Activated T-cell treated with anti-CD3 and anti-CD28 coated beads for 24 hours (primary cell): ENCODE measurements at places on chromosomes 5 and 9.

GRCh38 chr9:111728617-111729366 lies 65.9 kb downstream of the SHOC1 start:
- no peak for DNase-seq

- DNase-seq = no peak
Measured at GRCh38 chr9:37430841-37431597, 8.5 kb downstream of the GRHPR start.

DNA sequence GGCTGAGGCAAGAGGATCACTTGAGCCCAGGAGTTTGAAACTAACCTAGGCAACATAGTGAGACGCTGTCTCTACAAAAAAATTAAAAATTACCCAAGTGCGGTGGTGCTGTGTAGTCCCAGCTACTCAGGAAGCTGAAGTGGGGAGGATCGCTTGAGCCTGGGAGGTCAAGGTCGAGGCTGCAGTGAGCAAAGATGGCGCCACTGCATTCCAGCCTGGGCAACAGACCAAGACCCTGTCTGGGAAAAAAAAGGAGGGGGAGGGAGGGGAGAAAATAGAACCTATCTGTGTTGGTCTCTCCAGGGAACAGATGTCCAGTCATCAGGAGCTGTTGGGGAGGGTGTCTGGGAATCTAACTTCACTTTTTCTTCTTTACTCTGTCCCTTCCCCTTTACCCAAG lies 24.3 kb downstream of the MAT2B start:
- DNase-seq = no peak

DNA sequence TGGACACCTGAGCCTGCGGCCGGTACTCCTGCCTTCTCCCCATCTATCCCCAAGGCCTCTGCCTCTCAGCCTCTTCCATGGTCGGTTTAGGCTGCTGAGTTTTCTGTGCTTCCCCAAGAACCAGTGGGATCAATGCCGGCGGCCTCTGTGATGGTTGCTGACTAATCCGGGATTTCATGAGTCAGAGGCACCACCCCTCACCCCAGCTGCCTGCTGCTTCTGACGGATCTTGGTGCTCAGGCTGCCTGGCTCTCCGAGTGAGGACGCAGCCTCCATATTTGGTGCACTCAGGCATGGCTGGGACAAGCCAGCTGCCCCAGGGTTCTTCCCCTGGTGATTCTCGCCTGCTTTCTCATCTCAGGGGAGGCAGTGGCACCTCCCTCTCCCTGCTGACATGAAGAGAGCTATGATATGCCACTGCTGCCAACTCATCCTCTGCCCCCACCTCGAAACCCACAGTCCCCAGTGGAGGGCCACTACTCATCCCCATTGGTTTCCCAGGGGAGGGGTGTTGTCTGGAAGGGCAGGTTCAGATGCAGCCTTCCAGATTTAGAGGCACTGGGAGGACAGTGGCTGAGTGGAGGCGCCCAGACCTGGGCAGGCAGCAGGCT lies 3.3 kb upstream of the MAN1B1 start:
- DNase-seq = no peak

DNA sequence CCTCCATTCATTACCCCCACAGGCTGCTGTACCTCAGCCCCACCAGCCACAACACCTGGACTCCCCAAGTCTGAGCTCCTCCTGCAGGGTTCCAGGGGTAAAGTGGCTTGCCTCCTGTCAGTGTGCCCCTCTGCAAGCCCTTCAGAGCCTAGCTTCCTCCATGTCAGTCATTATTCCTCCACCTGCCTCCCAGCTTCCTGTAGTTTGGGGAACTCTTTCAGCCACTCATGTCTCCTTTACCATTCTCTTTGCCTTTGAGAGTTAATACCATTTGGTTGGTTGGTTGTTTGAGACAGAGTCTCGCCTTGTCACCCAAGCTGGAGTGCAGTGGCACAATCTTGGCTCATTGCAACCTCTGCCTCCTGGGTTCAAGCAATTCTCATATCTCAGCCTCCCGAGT lies 36.2 kb downstream of the IRF1 start:
- no peak for DNase-seq

DNA sequence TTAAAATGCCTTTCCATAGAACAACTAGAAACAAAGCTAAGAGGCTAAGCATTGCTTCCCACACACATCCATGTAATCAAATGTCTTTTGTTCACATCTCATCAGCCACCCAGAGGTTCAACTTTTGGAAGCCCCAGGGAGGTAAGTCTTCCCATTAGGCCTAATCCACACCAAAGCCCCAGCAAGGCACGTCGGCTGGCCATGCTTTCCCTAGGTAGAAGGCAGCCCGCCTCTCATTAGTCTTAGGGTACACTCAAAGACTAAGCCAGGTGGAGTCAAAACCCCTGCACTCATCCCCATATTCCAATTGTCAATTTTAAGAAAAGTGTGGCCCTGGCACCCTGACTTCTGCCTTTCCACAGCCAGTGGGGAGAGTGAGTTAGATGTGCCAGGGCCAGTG lies 87.9 kb downstream of the ATPSCKMT start:
- DNase-seq = no peak

GRCh38 chr9:97906236-97906831 lies 16.0 kb downstream of the TRMO start:
- no peak for DNase-seq

DNA sequence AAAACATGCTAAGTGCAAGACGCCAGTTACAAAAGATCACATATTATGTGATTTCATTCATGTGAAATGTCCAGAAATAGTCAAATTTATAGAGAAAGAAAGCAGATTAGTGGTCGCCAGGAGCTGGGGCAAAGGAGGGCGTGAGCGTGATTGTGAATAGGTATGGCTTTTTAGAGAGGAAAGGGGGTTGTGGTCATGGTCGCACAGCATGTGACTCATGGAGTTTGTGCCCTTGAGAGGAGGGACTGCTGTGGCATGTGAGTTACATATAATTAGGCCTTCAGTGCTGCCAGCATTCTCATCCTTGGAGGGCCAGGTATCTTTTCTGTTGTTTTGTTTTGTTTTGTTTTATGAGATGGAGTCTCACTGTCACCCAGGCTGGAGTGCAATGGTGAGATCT lies 21.2 kb upstream of the MARCHF6 start:
- no peak for DNase-seq

- DNase-seq = no peak
Measured at GRCh38 chr9:76500061-76500460, 41.1 kb downstream of the GCNT1 start.

DNA sequence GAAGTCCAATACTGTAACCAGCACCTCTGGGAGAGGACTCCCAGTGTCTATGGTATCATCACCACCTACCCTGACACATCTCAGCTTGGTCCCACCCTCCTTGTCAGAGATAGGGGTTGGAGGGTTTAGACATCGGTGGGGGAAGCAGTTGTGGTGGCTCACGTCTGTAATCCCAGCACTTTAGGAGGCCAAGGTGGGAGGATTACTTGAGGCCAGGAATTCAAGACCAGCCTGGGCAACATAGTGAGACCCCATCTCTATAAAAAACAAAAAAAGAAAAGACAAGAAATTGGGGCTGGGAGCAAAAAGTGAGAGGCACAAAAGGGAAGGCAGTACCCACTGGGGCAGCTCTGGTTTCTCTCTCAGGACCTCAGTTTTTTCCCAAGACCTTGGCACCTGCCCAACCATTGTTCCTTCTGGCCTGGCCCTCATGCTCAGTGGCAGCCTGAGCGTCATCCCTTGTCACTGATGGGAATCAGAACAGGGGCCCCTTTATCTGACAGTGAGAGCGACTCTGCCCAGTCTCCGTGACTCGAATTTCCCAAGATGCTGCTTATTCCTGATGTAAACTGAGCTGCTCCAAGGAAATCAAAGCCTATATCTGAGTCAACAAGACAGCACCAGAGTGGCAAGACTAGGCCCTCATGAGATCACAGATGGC lies 80.5 kb upstream of the HSPA9 start:
- DNase-seq = no peak

DNA sequence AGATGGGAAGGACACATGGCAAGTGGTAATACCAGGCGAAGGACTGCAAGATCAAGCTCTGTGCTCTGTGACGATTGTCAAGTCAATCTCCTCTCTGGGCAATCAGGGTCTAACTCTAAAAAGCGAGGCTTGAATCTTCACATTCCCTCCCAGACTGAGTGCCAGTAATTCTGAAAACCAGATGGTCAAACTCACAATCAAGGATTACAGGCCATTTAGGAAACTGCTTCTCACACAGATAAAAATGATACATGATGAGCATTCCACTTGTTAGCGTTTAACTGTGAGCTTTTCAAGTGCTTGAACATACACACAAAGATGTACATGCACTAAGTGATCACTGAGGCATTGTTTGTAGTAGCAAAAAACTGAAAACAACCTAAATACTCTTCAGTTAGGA lies 210.1 kb downstream of the TRIM32 start:
- DNase-seq = no peak

DNA sequence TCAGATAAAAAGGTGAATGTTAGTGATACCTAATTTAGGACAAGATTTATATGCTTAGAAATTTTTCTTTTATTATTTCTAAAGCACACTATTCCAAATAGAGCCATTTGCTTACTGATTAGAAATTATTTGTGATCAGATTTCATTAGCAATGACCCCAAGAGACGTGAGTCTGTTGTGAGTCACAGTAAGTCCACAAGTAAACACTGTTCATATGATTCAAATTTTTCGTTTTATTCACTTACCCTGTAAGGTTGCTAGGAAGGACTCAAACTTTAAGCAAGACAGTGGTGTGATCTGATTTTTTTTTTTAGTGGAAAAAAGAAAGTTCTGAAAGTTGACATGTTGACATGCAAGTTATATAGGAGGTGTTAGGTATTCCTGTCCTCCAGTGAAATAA lies 1.2 kb downstream of the CARD6 start:
- no peak for DNase-seq

GRCh38 chr9:72476617-72477437 lies 44.6 kb upstream of the TMC1 start:
- DNase-seq = peak; percentile 40

DNA sequence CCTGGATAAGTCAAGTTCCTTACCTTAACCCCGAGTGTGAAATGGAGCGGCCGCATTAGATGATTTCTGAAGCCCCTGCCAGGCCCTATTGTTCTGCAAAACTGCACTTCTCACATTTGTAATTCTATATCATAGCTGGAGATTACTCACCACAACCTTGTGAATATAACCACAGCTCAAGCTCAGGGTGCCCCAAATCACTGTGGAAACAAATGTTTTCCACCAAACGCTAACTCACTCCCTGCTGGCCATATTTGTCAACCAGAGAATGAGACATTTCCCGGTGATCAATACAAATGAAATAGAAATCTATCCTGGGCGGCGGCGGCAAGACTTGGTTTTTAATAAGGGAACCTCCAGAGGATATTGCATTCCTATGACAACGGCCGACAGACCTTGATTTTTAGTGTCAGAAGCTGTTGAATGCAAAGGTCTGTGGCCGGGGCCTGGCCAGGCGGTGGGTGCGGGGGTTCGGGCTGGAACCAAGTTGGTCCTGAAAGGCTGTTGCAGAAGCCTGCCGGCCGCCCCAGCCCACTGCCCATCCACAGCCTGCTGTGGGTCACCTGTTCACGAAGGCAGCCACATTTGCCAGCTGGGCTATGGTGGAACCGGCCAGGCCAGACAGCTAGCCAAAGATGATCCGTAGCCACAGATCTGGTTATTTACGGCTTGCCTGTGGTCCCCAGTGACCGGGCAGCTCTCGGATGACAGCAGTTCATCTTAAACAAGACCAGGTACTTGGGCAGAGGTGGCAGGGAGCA lies 93.9 kb upstream of the LMX1B start:
- no peak for DNase-seq

DNA sequence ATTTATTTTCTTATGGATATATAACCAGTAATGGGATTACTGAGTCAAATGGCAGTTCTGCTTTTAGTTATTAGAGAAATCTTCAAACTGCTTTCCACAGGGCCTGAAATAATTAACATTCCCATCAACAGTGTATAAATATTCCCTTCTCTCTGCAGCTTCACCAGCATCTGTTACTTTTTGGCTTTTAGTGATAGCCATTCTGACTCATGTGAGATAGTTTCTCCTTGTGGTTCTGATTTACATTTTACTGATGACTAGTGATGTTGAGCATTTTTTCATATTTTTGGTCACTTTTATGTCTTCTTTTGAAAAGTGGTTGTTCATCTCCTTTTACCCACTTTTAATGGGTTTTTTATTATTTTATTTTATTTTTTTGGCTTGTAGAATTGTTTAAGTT lies 1290.3 kb upstream of the CDH9 start:
- DNase-seq = no peak

- DNase-seq = no peak
Measured at GRCh38 chr9:133251773-133252172, 23.2 kb downstream of the ABO start.

DNA sequence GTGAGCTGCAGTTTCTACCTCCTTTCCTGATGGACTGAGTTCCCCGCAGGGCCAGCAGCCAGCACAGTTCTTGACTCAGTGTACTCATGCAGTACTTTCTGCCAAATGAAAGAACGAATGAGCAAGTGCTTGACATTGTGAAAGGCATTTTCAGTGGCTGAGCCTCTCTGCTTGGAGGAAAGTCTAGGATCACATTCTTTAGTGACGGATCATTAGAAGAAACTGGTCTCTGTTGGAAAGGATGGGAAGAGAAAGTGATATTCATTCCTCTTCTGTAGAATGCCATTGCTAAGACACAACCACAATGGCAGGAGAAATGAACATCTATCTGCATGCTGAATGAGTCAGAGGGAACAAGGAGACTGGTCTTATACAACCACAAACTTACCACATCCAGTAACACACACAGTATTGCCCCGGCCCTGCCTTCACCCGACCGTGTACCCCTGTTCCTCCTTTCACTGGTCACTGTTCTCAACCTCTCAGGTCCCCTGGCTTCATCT lies 206.9 kb downstream of the CRB2 start:
- no peak for DNase-seq

DNA sequence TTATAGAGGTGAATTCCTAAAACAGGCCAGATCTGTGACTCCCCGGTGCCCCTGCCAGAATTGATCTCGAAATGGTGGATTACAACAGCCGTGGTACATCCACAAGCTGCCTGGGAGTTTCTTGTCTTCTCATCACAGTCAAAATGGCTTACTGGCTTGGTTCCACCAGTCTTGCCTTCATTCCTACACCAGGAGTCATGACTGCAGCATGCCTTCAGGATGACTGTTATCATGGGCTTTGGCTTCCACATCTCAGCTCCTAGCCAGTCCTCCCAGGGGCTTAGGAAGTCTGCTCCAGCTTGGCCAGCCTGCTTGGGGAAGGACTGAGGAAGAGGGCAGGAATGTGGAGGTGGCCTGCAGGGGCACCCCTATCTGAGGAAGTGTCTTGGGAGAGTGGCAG lies 132.9 kb upstream of the NR3C1 start:
- DNase-seq = no peak

DNA sequence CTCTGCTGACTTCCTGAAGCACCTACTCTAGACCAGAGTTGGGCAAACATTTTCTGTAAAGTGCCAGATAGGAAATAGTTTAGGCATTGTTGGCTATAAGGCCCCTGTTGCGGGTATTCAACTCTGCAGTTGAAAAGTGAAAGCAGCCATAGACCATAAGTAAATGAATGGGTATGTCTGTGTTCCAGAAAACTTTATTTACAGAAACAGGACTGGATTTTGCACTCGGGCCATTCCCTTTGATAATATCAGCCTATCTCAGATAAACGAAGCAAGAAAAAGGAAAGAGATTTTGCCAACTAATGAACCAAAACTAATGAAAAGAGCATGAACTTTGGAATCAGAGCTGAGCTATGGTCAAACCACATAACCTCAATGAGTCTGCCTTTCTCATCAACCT lies 184.4 kb downstream of the SAXO1 start:
- no peak for DNase-seq
